ENCODE measurements at places on chromosomes 3 and 15. TPM values are rescaled to one million over a fixed set of nuclear protein-coding genes. Genes with fewer than 3 reads are reported as not detected.

DNA sequence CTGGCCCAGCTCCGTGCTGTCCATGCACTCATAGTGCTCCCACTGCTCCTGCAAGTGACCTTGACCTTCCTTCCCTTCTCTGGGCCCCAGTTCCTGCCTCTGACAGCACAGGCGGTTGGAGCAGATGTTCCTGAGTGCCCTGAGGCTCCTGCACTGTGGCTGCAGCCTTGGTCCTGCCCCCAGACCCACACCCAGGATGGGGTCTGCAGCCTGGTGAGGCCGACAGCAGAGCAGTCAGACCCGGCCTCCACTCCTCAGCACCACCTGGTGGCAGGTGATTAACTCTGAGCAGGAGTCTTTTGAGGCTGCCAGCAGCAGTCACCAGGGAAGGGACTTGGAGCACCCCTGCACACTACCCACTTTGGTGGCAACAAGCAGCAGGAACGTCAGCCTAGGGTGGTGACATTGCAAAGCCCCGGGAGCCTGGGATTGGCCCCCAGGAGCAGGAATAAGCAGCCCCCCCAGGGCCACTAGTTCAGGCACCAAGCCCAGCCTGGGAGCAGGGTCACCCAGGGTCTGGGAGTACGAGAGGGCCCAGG, 64.6 kb downstream of the CYP11A1 start:
- H3K36me3 ChIP-seq: no peaks in the 10 kb centered on the region
- H3K4me3 ChIP-seq: no peak overlapping the region
- peak; percentile 38 for DNase-seq
- no peaks in the 10 kb centered on the region for H3K4me1 ChIP-seq
- no peak overlapping the region for H3K27ac ChIP-seq
- H3K27me3 ChIP-seq: no peaks in the 10 kb centered on the region

DNA sequence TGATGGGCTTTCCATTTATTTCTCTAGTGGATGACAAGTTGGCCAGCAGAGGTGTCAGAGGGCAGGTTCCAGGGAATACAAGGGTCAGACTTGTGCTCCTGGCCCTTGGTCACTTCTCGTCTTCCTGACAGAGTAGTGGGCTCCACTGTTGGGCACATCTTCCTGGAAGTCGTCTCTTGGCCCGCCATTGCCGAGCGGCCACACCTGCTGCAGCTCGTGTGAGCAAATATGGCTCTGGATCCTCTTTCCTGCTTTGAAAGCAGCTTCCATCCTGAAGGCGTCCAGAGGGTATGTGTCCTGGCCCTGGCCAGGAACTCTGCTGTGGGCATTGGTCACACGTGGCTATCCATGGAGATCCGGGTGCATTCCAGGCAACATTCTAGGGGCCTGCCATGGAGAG, 100.2 kb downstream of the SNRPN start:
- H3K27ac ChIP-seq: no peak overlapping the region
- H3K4me3 ChIP-seq: no peak overlapping the region
- no peaks in the 10 kb centered on the region for H3K4me1 ChIP-seq
- H3K36me3 ChIP-seq: peaks cover 11% of the 10 kb centered on the region
- H3K27me3 ChIP-seq: no peaks in the 10 kb centered on the region
- DNase-seq: no peak

DNA sequence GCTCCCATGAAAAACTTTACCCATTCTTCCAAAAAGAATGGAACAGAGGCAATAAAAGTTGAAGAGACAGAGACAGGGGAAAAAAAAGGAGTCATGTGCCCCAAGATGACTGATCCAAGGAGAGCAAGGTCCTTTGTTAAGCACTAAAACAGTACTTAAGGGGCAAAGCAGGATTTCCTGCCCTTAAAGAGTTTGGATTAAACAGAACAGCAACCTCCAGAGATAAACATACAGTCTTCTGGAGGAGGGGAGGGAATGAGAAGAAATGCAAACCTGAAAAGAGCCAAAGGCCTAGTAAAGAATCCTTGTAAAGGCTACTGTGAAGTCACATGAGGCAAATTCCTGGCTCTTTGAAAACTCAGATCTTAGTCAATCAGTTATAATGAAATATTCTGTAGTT, 38.2 kb downstream of the SHQ1 start:
- H3K36me3 ChIP-seq: no peaks in the 10 kb centered on the region
- no peak for DNase-seq
- H3K27ac ChIP-seq: no peak overlapping the region
- H3K27me3 ChIP-seq: no peaks in the 10 kb centered on the region

GRCh38 chr3:168604767-168605166, 509.0 kb upstream of the GOLIM4 start:
- no peak for DNase-seq
- no peak overlapping the region for H3K27ac ChIP-seq
- H3K27me3 ChIP-seq: no peaks in the 10 kb centered on the region
- no peak overlapping the region for H3K4me3 ChIP-seq

- peaks cover 11% of the 10 kb centered on the region for H3K27me3 ChIP-seq
- peak overlapping the region; percentile 28 for H3K4me3 ChIP-seq
- peaks cover 49% of the 10 kb centered on the region for H3K4me1 ChIP-seq
- H3K27ac ChIP-seq: no peak overlapping the region
- H3K36me3 ChIP-seq: no peaks in the 10 kb centered on the region
Observed at GRCh38 chr3:137767538-137768360, 3.6 kb downstream of the SOX14 start.

- no peak overlapping the region for H3K27ac ChIP-seq
- no peak for DNase-seq
- H3K27me3 ChIP-seq: no peaks in the 10 kb centered on the region
- H3K4me3 ChIP-seq: no peak overlapping the region
- H3K36me3 ChIP-seq: no peaks in the 10 kb centered on the region
- no peaks in the 10 kb centered on the region for H3K4me1 ChIP-seq
Observed at GRCh38 chr3:115004201-115005140, 142.6 kb downstream of the ZBTB20 start.

DNA sequence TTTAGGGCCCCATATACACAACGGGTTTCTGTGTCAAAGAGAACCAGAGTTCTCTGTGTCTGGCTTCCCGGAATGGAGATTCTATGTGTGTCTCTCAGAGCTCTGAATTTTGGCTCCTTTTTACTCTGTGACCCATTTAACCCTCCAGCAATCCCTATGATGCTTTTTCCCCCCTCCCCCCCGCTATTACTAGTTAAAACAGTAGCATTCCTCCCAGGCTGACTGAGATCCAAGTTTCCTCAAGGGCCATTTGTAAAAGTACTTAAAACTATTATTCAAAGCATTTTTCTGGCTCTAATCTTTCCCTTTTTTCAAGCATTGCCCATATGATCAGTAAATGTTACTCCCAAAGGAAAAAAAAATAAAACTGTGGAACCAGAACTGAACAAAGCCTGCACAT, 6.6 kb upstream of the STAC start:
- H3K27ac ChIP-seq: no peak overlapping the region
- no peak for DNase-seq
- H3K4me3 ChIP-seq: no peak overlapping the region
- no peaks in the 10 kb centered on the region for H3K27me3 ChIP-seq
- no peaks in the 10 kb centered on the region for H3K4me1 ChIP-seq

DNA sequence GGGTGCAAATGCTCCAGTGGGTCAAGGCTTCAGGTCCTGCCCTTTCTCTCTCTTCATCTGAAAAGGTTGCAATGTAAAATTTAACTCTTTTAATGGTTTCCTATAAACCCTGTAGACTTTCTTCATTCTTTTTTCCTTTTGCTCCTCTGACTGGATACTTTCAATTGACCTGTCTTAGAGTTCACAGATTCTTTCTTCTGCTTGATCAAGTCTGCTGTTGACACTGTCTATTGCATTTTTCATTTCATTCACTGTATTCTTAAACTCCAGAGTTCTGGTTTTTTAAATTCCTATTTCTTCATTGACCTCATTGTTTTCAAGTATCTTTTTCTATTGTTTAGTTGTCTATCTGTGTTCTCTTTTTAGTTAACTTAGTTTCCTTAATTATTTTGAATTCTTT, 82.1 kb downstream of the FAM227B start:
- H3K4me1 ChIP-seq: no peaks in the 10 kb centered on the region
- H3K27me3 ChIP-seq: no peaks in the 10 kb centered on the region
- H3K27ac ChIP-seq: no peak overlapping the region
- H3K4me3 ChIP-seq: no peak overlapping the region

GRCh38 chr15:75029378-75030022, 6.1 kb downstream of the PPCDC start:
- peak overlapping the region; percentile 32 for H3K4me3 ChIP-seq
- no peaks in the 10 kb centered on the region for H3K36me3 ChIP-seq
- H3K27me3 ChIP-seq: no peaks in the 10 kb centered on the region
- no peak for DNase-seq
- peak overlapping the region; percentile 87 for H3K27ac ChIP-seq
- peaks cover 55% of the 10 kb centered on the region for H3K4me1 ChIP-seq

The FBXW12 gene
- total RNA-seq: not detected

DNA sequence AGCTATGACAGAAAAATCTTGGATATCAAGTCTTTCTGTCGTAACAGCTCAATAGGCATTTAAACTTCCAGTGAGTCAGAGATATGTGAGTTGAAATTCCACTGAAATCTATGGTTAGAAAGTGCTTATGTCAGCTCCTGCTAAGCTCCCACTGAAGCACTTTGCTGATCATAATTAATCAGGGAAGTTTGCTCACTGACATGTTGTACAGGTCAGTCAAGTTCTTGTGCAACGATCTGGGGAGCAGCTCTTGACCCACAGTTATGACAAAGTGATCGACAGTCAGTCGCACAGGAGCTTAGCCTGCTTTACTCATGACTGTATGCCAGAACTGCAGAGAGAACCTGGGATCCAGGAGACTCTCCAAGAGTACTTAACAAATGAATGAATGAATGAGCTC, 453.5 kb downstream of the SOX2 start:
- no peaks in the 10 kb centered on the region for H3K27me3 ChIP-seq
- DNase-seq: no peak
- no peak overlapping the region for H3K4me3 ChIP-seq
- no peaks in the 10 kb centered on the region for H3K4me1 ChIP-seq
- no peaks in the 10 kb centered on the region for H3K36me3 ChIP-seq

DNA sequence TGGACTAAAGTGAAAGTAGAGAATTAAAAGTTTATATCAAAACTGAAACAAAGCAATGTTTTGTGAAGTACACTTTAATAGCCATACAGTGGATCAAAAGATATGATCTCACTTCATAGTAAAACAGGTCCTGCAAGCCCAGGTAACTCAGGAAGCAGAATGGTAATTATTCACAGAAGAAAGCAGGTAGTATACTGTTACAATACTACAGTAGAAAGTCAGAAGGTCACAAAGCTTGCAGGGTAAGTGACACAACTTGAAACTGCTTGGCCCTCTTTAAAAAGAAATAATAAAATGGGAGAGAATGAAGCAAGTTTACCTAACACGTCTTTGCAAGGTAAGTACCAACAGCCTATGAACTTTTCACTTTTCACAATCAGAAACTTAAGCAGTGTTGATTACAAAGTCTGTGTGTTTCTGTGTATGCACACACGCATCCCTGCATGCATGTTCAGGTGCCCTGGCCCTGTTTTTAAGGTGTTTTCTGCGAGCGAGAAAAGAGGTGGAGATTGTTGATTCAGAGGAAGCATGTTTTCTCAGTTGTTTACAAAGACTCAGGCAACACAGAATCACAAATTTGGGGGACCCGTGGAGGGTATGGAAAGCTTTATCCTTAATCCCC, at the start of gene NAALADL2:
NAALADL2 (plus strand) TSS at position 221 of the 622 bp plus-strand sequence.
- peak within 1 kb of the TSS; percentile 17 for H3K27ac ChIP-seq
- H3K27me3 ChIP-seq: no peaks in the 10 kb centered on the region
- no peak for DNase-seq
- no peaks in the 10 kb centered on the region for H3K4me1 ChIP-seq
- peak within 1 kb of the TSS; percentile 11 for H3K4me3 ChIP-seq

The FANCD2OS gene
- not detected for total RNA-seq

DNA sequence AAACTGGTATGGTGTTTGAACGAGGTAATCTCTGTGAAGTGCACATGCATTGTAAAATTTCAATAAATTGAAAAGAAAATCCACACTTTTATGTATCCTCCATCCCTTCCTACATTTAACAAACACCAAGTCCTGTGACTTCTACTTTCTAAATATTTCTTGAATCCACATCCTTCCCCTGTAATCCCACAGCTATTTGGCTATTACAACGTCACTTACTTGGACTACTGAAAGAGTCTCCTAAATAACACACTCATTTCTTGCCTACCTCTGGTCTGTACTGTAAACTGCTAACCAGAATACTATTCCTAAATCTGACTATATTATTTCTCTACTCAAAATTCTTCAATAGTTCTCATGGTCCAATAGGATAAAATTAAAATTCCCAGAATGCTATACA, 176.1 kb downstream of the NEK10 start:
- no peak for DNase-seq
- no peaks in the 10 kb centered on the region for H3K27me3 ChIP-seq
- no peak overlapping the region for H3K27ac ChIP-seq
- no peaks in the 10 kb centered on the region for H3K36me3 ChIP-seq
- no peak overlapping the region for H3K4me3 ChIP-seq

DNA sequence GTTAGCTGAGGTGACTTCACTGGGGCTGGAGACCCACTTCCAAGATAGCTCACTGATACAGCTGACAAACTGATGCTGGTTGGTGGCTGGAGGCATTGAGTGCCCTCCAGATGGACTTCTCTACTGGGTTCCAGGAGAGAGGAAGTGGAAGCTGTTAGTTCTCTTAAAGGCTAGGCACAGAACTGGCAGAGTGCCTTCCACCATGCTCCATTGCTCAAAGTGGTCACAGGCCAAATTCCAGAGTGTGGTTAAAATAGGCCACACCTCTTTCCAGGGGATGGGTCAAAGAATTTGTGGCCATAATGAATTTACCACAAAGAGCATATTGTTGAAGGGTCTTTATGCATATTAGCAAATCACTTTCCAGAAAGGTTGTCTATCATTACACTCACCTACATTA, 74.2 kb downstream of the NMD3 start:
- no peaks in the 10 kb centered on the region for H3K27me3 ChIP-seq
- no peak overlapping the region for H3K27ac ChIP-seq
- no peaks in the 10 kb centered on the region for H3K4me1 ChIP-seq
- DNase-seq: no peak
- H3K4me3 ChIP-seq: no peak overlapping the region
- H3K36me3 ChIP-seq: no peaks in the 10 kb centered on the region
